Activated CD8-positive, alpha-beta memory T cell treated with anti-CD3 and anti-CD28 coated beads, Interleukin-2, amount 10 ng/mL, durations not matched to agents 7 days and 5 days (primary cell): ENCODE measurements at places on chromosomes 5 and 9. TPM values are rescaled to one million over a fixed set of nuclear protein-coding genes. Genes with fewer than 3 reads are reported as not detected.

- H3K36me3 ChIP-seq = no peaks in the 10 kb centered on the region
- H3K4me3 ChIP-seq = no peak overlapping the region
- H3K27me3 ChIP-seq = peaks cover 32% of the 10 kb centered on the region
- H3K4me1 ChIP-seq = peaks cover 9% of the 10 kb centered on the region
- no peak overlapping the region for H3K27ac ChIP-seq
Measured at GRCh38 chr5:58918021-58918729, 335.3 kb downstream of the RAB3C start.

DNA sequence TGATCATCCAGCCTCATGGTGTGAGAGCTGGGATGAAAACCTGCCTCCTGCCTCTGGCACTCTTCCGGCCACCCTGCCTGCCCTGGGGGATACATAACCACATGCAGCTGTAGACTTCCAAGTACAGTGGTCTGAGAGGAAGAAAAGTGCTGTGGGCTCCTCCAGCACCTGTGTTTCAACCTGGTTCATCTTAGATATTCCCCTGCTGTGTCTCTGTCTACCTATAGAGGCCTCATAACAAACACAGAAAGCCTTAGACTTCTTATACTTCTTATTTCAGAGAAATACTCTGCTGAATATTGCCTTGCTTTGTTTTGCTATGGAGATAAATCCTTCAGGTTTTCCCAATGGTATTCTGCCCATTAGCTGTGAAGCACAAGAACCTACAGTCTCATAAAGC lies 19.6 kb upstream of the TNFAIP8 start:
- H3K27ac ChIP-seq = peak overlapping the region; percentile 82
- peak overlapping the region; percentile 66 for H3K4me3 ChIP-seq
- H3K27me3 ChIP-seq = no peaks in the 10 kb centered on the region
- peaks cover 30% of the 10 kb centered on the region for H3K36me3 ChIP-seq

- peaks cover 52% of the 10 kb centered on the region for H3K4me1 ChIP-seq
- peak; percentile 56 for DNase-seq
- peaks cover 10% of the 10 kb centered on the region for H3K36me3 ChIP-seq
- H3K27ac ChIP-seq = no peak overlapping the region
- H3K4me3 ChIP-seq = no peak overlapping the region
Measured at GRCh38 chr5:157076558-157076957, 17.6 kb upstream of the HAVCR1 start.

MED10 gene
- total RNA-seq = 48.4 TPM

GRCh38 chr9:131227112-131227958 lies 49.0 kb downstream of the FAM78A start:
- H3K4me3 ChIP-seq = no peak overlapping the region
- peaks cover 8% of the 10 kb centered on the region for H3K4me1 ChIP-seq
- H3K36me3 ChIP-seq = peaks cover 26% of the 10 kb centered on the region
- DNase-seq = no peak

ENTPD2 gene
- not detected for total RNA-seq

CNTNAP3B gene
- total RNA-seq = not detected

PLEKHG4B gene
- total RNA-seq = not detected

GRCh38 chr5:81556809-81557208 lies 162.9 kb upstream of the ACOT12 start:
- H3K27me3 ChIP-seq = no peaks in the 10 kb centered on the region
- no peak overlapping the region for H3K27ac ChIP-seq
- H3K4me3 ChIP-seq = no peak overlapping the region
- H3K4me1 ChIP-seq = peaks cover 17% of the 10 kb centered on the region
- no peak for DNase-seq

DNA sequence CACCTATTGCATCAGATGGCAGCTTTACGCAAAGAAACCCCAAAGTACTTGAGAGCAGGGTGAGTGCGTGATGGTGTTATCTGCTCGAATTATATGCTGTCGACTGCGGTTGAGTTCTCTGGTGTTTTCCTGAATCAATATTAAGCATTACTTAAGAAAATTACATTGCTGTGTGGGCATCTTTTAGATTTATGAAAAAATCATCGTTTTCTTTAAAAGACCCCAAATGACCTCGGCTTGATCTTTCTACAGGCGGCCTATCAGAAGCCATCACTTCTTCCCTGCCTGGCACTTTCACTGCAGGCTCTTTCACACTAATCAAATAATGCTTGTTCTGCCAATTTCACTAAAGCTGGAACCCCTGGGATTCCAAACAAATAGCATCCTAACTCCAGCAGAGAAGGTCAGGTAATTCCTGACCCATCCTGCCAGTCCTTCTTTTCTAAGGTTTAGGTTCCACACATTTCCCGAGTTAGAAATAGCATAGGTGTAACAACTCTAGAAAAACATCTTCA lies 1.7 kb downstream of the UBE2QL1 start:
- peaks cover 6% of the 10 kb centered on the region for H3K4me1 ChIP-seq
- no peak for DNase-seq
- H3K27ac ChIP-seq = no peak overlapping the region
- no peaks in the 10 kb centered on the region for H3K36me3 ChIP-seq
- peaks cover 54% of the 10 kb centered on the region for H3K27me3 ChIP-seq
- H3K4me3 ChIP-seq = no peak overlapping the region

DNA sequence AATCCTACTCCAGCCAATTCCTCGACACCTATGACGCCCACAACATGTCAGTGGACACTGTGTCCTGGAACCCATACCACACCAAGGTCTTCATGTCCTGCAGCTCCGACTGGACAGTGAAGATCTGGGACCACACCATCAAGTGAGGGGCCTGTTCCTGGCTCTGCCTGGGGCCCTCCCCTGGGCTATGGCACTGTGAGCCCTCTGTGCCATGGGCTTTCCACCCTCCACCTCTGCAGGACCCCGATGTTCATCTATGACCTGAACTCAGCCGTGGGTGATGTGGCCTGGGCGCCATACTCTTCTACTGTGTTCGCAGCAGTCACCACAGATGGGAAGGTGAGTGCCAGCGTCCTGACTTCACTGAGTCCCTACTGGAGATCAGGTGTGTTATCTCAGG lies 8.4 kb downstream of the ENHO start:
- H3K4me3 ChIP-seq = no peak overlapping the region
- H3K4me1 ChIP-seq = no peaks in the 10 kb centered on the region
- no peak for DNase-seq
- no peak overlapping the region for H3K27ac ChIP-seq

- no peak overlapping the region for H3K27ac ChIP-seq
- no peaks in the 10 kb centered on the region for H3K4me1 ChIP-seq
- no peaks in the 10 kb centered on the region for H3K36me3 ChIP-seq
- H3K4me3 ChIP-seq = no peak overlapping the region
- no peak for DNase-seq
Measured at GRCh38 chr5:153618307-153618706, 127.8 kb downstream of the GRIA1 start.

GRCh38 chr5:131664929-131665328 lies 29.9 kb upstream of the RAPGEF6 start:
- DNase-seq = no peak
- H3K4me3 ChIP-seq = no peak overlapping the region
- H3K27ac ChIP-seq = no peak overlapping the region
- no peaks in the 10 kb centered on the region for H3K27me3 ChIP-seq
- peaks cover 59% of the 10 kb centered on the region for H3K36me3 ChIP-seq

DNA sequence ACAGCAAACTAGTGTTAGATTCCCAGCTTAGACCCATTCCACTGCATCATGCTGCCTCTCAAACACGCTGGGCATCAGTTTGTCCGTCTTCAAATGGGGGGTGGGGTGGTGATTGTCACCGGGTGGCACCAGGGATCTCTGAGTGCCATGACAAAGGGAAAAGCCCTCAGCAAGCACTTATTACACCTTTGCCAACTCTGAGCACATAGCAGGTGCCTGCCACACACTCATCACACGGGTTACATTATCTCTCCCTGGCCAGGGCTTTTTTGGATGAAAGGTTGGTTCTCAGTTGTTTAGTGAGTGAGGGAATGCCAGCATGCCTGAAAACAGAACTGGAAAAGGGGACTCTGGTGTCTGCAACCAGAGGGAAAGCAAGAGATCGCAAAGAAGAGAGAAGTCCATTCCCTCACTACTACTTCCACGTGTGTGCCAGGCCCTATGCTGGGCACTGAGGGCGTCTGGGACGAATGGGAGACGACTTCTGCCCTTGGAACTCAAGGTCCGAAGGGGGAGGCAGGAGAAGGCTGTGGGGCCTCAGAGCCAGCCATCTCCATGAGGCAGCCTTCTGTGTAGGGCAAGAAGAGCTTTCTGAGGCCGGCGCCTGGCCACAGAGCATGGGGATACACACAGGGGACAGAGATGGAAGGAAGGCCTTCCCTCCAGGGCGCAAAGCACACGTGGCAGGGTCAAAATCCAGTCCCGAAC lies 48.9 kb downstream of the PAX5 start:
- DNase-seq = no peak
- H3K36me3 ChIP-seq = peaks cover 2% of the 10 kb centered on the region
- no peak overlapping the region for H3K27ac ChIP-seq

- H3K4me1 ChIP-seq = peaks cover 54% of the 10 kb centered on the region
- H3K27ac ChIP-seq = peak overlapping the region; percentile 98
- peak overlapping the region; percentile 99 for H3K4me3 ChIP-seq
- no peaks in the 10 kb centered on the region for H3K27me3 ChIP-seq
- DNase-seq = peak; percentile 65
- H3K36me3 ChIP-seq = peaks cover 50% of the 10 kb centered on the region
Measured at GRCh38 chr9:129834489-129835127, 467 bp downstream of the C9orf78 start.

GRCh38 chr9:134855231-134855899 lies 25.2 kb upstream of the FCN2 start:
- no peak overlapping the region for H3K4me3 ChIP-seq
- no peak for DNase-seq
- no peak overlapping the region for H3K27ac ChIP-seq
- H3K4me1 ChIP-seq = peaks cover 8% of the 10 kb centered on the region
- H3K36me3 ChIP-seq = no peaks in the 10 kb centered on the region
- H3K27me3 ChIP-seq = peaks cover 3% of the 10 kb centered on the region

RBM22 gene
- 78.7 TPM for total RNA-seq

DNA sequence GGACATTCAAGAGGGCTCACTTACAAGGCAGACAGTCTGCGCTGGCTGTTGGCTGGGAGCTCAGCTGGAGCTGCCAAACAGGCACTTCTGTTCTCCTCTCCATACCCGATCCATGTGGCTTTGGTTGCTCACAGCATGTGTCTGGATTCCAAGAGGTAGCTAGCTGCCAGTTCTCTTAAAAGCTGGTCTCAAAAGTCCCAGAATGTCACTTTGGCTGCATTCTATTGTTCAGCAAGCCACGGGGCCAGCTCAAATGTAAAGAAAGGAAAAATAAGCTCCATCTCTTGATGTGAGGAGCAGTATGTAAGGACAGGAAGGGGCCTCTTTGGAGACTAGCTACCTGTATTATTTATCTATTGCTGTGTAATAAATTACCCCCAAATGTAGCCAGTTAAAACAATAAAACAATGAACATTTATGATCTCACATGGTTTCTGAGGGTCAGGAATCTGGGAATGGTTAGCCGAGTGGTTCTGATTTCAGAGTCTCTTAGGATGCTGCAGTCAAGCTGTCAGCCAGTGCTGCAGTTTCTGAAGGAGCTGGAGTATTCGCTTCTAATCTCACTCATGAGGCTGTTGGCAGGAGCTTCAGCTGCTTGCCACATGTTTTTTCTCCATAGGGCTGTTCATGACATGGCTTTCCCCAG lies 112.7 kb upstream of the CLINT1 start:
- no peak for DNase-seq
- peaks cover 13% of the 10 kb centered on the region for H3K27me3 ChIP-seq
- H3K4me3 ChIP-seq = no peak overlapping the region
- H3K4me1 ChIP-seq = no peaks in the 10 kb centered on the region
- no peak overlapping the region for H3K27ac ChIP-seq

WNK2 gene
- total RNA-seq = not detected

DNA sequence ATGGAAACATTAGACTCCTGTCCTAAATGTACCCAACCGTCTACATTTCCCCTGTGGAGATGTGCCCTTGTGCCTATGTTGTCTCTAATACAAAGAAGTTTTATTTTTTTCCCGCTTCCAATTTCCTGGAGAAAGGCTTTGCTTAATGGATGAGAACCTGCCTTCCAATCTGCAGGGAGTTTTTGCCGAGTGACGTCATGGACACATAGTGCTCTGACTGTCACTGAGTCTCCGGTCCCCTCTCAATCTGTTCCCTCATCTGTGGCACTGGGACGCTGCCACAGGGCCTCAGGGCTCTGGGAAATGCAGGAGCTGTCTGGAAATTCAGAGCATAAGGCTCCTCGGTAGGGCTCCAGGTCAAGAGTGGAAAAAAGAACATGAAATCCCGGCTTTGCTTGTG lies 144.8 kb downstream of the PDZD2 start:
- no peak overlapping the region for H3K27ac ChIP-seq
- no peaks in the 10 kb centered on the region for H3K27me3 ChIP-seq
- DNase-seq = no peak

- H3K4me1 ChIP-seq = no peaks in the 10 kb centered on the region
- H3K36me3 ChIP-seq = no peaks in the 10 kb centered on the region
- H3K4me3 ChIP-seq = no peak overlapping the region
- DNase-seq = no peak
Measured at GRCh38 chr5:24633715-24634325, 11.0 kb downstream of the CDH10 start.

PDCD1LG2 gene
- 3.2 TPM for total RNA-seq

DNA sequence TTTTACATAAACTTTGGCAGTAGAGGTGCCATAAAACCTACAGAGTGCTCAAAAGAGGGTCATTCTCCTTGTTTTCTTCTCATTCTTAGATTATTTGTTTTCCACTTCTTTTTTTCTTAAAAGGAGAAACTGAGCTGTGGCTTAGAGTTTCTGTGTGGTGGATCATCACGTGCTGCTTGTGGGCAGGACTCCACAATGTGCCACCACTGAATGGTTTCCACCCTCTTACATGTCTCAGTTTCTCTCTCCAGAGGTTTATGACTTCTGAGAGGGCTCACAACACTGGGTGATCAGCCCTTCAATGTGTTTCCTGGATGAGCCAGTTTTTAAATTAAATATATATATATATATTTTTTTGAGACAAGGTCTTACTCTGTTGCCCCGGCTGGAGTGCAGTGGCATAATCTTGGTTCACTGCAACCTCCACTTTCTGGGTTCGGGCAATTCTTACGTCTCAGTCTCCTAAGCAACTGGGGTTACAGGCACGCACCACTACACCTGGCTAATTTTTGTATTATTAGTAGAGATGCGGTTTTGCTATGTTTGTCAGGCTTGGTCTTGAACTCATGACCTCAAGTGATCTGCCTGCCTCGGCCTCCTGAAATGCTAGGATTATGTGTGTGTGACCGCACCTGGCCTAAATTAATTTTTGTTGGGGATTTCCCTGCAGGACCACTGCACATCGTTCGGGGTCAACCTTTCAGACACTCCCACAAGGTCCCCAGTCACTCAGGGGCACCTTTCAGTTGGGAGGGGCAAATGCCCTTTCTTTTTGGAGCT lies 3.1 kb upstream of the UNC13B start:
- DNase-seq = no peak
- H3K36me3 ChIP-seq = no peaks in the 10 kb centered on the region
- H3K27ac ChIP-seq = no peak overlapping the region
- H3K4me3 ChIP-seq = no peak overlapping the region
- H3K4me1 ChIP-seq = peaks cover 24% of the 10 kb centered on the region

HRCT1 gene
- not detected for total RNA-seq

GRCh38 chr9:70531311-70531710 lies 116.9 kb upstream of the KLF9 start:
- no peak for DNase-seq
- no peaks in the 10 kb centered on the region for H3K36me3 ChIP-seq
- H3K27me3 ChIP-seq = no peaks in the 10 kb centered on the region
- no peak overlapping the region for H3K4me3 ChIP-seq

- H3K4me3 ChIP-seq = peak overlapping the region; percentile 30
- H3K27ac ChIP-seq = peak overlapping the region; percentile 79
Measured at GRCh38 chr9:71638627-71639026, 129.7 kb downstream of the CEMIP2 start.
